ENCODE measurements at places on chromosomes 2 and 18. TPM values are rescaled to one million over a fixed set of nuclear protein-coding genes. Genes with fewer than 3 reads are reported as not detected.

The CYS1 gene
- total RNA-seq: 7.2 TPM

The ADRA2B gene
- total RNA-seq: 1.6 TPM

The CPLX4 gene
- total RNA-seq: not detected

The C2orf78 gene
- total RNA-seq: not detected

The TMEM131 gene
- total RNA-seq: 68.6 TPM

The AGXT gene
- total RNA-seq: not detected

The GLI2 gene
- 11.3 TPM for total RNA-seq

The MC4R gene
- total RNA-seq: 0.16 TPM

The RGPD4 gene
- 0.05 TPM for total RNA-seq

The IKZF2 gene
- 56.4 TPM for total RNA-seq

The VWC2L gene
- total RNA-seq: not detected

- no peak for DNase-seq
These were observed 122.2 kb downstream of the FSHR start for GRCh38 chr2:49032126-49032525.

DNA sequence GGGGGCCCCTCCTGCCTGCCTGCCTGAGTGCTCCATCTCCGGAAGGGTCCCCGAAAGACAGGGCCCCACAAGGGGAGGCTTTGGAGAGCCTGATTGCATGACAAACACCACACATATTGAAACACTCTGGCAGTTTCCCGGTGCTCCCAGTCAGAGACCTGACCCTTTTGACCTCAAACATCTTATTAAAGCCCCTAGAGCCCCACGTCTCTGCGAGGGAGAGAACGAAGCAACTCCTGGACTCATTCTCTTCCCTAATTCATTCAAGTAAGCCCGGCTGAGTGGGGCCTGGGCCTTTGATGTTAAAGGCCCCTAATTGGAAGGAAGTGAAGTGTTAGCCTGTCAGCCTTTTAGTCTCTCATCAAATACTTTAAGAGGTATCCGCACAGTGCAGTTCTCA, 335.6 kb downstream of the CYRIA start:
- no peak for DNase-seq

- DNase-seq: no peak
These were observed 88.5 kb downstream of the CDH2 start for GRCh38 chr18:28088477-28088876.

GRCh38 chr18:24212939-24213338, 74.1 kb downstream of the CABYR start:
- DNase-seq: no peak

DNA sequence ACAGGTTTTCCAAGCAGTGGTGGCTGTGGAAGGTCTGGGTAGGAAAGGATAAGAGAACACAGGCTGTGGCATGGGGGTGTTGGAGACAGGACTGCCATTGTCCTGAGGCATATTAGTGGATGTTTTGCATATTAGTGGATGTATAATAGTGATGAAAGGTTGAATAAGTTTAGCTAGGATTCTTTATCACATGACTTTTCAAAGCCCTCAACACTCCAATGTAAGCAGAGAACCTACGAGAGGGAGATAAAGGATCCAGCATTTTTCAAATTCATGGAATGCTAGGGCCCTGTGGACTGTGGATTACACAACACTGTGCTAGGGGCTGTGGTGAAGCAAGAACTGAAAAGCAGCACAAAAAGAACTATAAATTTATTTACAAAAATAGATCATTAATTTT, 63.2 kb downstream of the POLE4 start:
- no peak for DNase-seq

- no peak for DNase-seq
These were observed 63.6 kb downstream of the CLHC1 start for GRCh38 chr2:55168221-55169154.

- no peak for DNase-seq
These were observed 52.7 kb upstream of the UBXN4 start for GRCh38 chr2:135688978-135689377.

DNA sequence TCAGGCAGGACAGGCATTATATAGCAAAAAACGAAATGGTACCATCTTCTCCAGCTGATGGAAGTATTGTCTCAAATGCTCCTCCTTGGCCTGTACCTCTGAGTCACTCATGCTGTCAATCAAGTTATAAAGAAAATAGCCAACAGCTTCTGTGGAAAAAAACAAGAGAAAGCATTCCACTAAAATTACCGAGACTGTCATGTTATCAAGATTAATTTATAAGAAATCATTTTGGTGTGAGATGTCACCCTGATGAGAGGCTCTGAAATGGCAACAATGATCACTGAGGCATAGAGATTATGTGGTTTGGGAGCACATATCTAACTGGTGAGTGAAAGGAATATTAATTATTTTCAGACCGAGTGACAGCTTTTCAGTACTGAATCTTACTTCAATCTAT, 47.4 kb downstream of the LRPPRC start:
- no peak for DNase-seq

GRCh38 chr18:80033181-80034067, 810 bp upstream of the RBFA start:
- DNase-seq: no peak

DNA sequence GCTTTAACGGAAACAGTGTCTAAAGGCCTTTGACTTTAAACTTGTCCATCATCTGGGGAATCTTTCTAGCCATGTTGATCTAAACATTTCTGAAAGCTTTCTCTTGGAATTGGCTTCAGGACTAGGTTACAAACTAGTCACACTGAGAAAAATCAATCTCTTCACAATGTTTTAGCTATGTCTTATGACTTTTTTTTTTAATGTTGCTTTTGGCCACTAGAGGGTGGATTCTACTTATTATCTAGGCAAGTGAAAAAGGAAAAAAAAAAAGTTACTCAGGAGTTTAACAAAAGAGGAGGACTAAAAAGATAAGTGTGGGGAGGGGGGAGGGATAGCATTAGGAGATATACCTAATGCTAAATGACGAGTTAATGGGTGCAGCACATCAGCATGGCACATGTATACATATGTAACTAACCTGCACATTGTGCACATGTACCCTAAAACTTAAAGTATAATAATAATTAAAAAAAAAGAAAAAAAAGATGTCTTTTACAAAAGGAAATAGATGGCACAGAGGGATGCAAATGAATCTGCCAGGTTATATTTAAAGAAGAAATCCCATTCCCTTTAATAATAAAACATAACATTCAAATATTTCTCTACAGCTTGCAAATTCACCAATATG, 160.4 kb upstream of the PID1 start:
- no peak for DNase-seq

- DNase-seq: no peak
These were observed 26.2 kb upstream of the EVA1A start for GRCh38 chr2:75586971-75587370.

DNA sequence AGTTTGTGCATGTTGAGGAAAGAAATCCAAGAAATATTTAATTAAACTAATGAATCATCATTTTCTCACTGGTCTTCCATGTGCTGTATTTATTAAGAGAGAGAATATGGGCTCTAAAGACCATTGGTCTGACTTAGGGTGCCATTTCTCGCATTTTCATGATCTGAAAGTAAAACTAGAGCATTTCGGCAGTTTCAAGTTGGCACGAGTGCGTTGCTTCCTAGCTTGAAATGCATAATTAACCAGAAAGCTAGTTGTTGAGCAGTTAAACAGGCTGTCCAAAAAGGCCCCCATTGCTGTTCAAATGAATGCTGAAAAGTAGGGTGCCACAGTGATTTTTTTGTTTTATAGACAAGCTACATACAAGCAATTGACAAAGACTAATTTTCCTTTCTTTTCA, 47.4 kb downstream of the SLC8A1 start:
- DNase-seq: no peak

DNA sequence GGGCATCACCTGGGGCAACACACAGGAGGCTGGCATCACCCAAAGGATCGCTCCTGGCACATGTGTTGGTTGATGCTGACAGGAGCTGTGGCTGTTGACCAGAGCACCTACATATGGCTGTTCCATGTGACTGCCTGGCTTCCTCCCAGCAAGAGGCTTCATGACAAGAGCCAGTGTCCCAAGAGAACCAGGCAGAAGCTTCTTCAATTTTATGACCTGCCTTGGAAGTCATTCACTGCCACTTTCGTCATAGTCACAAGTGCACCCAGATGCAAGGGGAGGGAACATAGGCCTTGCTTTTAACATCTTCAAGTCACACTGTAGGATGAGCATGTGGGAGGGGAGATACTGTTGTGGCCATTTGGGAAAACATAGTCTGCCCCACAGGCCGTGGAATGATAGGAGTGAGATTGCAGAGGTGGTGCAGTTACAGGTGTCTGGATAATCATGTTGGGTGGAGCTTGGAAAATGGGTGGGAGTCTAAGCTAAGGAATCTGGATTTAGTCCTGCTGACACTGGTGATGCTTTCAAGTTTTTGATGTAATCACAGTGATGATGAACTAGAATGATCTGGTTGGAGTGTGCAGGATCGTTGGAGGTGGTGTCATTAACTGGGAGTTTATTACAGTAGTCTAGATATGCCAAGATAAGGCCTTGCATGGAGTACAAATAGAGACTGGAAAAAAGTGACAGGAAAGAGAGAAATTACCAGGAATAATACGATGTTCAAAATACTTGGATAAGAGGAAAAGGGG, 107.0 kb downstream of the RAPGEF4 start:
- no peak for DNase-seq

- no peak for DNase-seq
These were observed 56.0 kb downstream of the UBE2E3 start for GRCh38 chr2:181036445-181036844.

- DNase-seq: no peak
These were observed 565.2 kb upstream of the LINC00305 start for GRCh38 chr18:64714086-64714485.

DNA sequence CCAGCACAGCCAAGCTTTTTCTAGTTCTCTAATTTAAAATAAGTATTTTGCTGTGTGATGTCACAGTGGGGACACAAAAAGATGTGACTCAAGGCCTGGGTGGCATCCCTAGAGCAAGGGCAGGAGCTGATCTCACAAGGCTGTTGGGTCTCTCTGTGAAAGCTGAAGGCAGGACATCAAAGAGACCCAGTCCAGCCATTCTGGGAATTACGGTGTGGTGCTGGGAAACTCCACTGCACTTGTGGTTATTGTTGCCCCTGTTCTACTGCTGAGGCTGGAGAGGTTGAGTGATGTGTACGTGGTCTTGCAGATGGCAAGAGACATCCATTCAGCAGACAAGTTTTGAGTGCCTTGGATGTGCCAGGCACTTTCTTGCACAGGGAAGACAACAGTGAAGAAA, 352.9 kb downstream of the CYRIA start:
- no peak for DNase-seq

- no peak for DNase-seq
These were observed 69.5 kb downstream of the MYOM1 start for GRCh38 chr18:3150274-3150673.
